Activated CD4-positive, alpha-beta memory T cell treated with anti-CD3 and anti-CD28 coated beads, Interleukin-2, amount 10 ng/mL, durations not matched to agents 7 days and 5 days (primary cell): ENCODE measurements at places on chromosomes 7 and 10. TPM values are rescaled to one million over a fixed set of nuclear protein-coding genes. Genes with fewer than 3 reads are reported as not detected.

CALML3 gene
- not detected for total RNA-seq

SLC26A3 gene
- total RNA-seq = not detected

COL28A1 gene
- not detected for total RNA-seq

CYP3A4 gene
- total RNA-seq = not detected
